ENCODE measurements at places on chromosomes 4 and X. TPM values are rescaled to one million over a fixed set of nuclear protein-coding genes. Genes with fewer than 3 reads are reported as not detected.

DNA sequence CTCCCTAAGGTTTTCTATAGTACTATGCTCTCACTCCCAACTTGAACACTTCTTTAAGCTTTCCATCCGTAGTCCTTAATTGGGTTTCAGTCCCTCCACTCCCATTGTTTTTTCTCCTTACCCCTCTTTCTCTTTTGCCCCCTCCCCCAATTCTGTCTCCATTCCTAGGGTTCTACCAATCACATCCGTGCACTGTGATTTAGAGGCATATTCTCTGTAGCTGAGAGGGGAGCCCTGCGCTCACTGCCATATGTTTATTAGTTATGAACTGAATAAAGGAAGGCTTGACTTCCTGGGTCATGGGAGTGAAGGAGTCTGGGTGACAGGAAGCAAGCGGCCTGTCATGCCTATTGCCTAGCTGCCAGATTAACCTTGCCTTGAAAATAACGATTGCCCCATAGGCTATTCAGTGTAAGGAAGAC lies 471 bp downstream of the MCTS1 start:
- no peak for DNase-seq

- DNase-seq, result no peak
Measured at GRCh38 chrX:120238933-120239332, 11.7 kb upstream of the ZBTB33 start.

Gene GABRQ
- 1.7 TPM for total RNA-seq

Gene PASD1
- not detected for total RNA-seq

Gene FAM9C
- total RNA-seq, result not detected

Data from endodermal cell (in vitro differentiated cells).